ENCODE measurements at places on chromosomes 7 and 10. TPM values are rescaled to one million over a fixed set of nuclear protein-coding genes. Genes with fewer than 3 reads are reported as not detected.

The AASS gene
- 50.4 TPM for total RNA-seq

The ABHD11 gene
- 13.9 TPM for total RNA-seq

The PDLIM1 gene
- 5.7 TPM for total RNA-seq

The MKX gene
- total RNA-seq, result 2.2 TPM

The NCOA4 gene
- total RNA-seq, result 46.8 TPM

The FXYD4 gene
- total RNA-seq, result not detected

The H2BK1 gene
- total RNA-seq, result not detected

The PPP1R9A gene
- total RNA-seq, result 21.8 TPM

The ASB15 gene
- not detected for total RNA-seq

The MYO1G gene
- 0.30 TPM for total RNA-seq

- no peak overlapping the region for H3K4me3 ChIP-seq
- no peak for DNase-seq
Observed at GRCh38 chr7:146937836-146938235, 821.2 kb downstream of the CNTNAP2 start.

DNA sequence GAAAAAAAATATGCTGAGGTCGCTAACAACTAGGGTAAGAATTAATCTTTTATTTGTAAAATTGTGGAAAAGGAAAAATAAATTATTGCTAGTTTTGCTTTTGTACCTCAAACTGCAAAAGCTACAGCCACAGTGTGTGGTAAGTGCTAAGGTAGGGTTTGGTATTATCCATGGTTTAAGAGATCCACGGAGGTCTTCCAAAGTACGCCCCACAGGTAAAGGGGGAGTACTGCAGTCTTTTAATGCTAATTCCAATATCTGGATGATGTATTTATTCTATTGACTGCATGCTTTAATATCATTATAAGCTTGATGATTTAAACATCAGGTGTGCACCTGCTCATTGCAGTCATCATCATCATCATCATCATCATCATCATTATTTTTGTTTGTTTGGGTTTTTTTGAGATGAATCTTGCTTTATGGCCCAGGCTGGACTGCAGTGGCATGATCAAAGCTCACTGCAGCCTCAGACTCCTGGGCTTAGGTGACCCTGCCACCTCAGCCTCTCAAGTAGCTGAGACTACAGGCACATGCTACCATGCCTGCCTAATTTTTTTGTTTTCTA is 38.4 kb upstream of the BMS1 start:
- no peak for DNase-seq
- no peaks in the 10 kb centered on the region for H3K36me3 ChIP-seq
- H3K4me3 ChIP-seq, result no peak overlapping the region
- no peaks in the 10 kb centered on the region for H3K4me1 ChIP-seq

DNA sequence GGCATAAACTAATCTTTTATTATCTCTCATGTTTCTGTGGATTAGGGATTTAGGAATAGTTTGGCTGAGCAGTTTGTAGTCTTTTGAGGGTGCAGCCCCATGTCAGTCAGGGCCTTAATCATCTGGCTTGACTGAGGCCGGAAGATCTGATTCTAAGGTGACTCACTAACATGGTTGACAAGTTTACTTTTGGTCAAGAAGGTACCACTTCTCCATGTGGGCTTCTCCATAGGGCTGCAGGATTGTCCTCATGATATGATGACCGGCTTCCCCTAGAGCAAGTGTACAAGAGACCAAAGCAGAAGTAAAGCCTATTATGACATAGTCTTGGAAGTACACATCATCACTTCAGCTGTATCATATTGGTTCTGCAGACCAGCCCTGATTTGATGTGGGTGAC is 45.9 kb upstream of the OIT3 start:
- H3K4me1 ChIP-seq, result no peaks in the 10 kb centered on the region
- peaks cover 14% of the 10 kb centered on the region for H3K36me3 ChIP-seq
- H3K27ac ChIP-seq, result no peak overlapping the region
- DNase-seq, result no peak

- no peaks in the 10 kb centered on the region for H3K27me3 ChIP-seq
- no peak overlapping the region for H3K4me3 ChIP-seq
- H3K4me1 ChIP-seq, result no peaks in the 10 kb centered on the region
- no peak overlapping the region for H3K27ac ChIP-seq
Observed at GRCh38 chr10:117946525-117947070, 100.1 kb downstream of the RAB11FIP2 start.

GRCh38 chr10:49568235-49568634 is 29.3 kb upstream of the ERCC6 start:
- no peak overlapping the region for H3K27ac ChIP-seq
- no peaks in the 10 kb centered on the region for H3K36me3 ChIP-seq
- H3K27me3 ChIP-seq, result no peaks in the 10 kb centered on the region
- no peak for DNase-seq
- no peaks in the 10 kb centered on the region for H3K4me1 ChIP-seq
- H3K4me3 ChIP-seq, result no peak overlapping the region

GRCh38 chr10:121131426-121132265 is 280.5 kb downstream of the WDR11 start:
- no peaks in the 10 kb centered on the region for H3K36me3 ChIP-seq
- no peak overlapping the region for H3K4me3 ChIP-seq
- peaks cover 4% of the 10 kb centered on the region for H3K4me1 ChIP-seq
- no peak overlapping the region for H3K27ac ChIP-seq
- H3K27me3 ChIP-seq, result no peaks in the 10 kb centered on the region

DNA sequence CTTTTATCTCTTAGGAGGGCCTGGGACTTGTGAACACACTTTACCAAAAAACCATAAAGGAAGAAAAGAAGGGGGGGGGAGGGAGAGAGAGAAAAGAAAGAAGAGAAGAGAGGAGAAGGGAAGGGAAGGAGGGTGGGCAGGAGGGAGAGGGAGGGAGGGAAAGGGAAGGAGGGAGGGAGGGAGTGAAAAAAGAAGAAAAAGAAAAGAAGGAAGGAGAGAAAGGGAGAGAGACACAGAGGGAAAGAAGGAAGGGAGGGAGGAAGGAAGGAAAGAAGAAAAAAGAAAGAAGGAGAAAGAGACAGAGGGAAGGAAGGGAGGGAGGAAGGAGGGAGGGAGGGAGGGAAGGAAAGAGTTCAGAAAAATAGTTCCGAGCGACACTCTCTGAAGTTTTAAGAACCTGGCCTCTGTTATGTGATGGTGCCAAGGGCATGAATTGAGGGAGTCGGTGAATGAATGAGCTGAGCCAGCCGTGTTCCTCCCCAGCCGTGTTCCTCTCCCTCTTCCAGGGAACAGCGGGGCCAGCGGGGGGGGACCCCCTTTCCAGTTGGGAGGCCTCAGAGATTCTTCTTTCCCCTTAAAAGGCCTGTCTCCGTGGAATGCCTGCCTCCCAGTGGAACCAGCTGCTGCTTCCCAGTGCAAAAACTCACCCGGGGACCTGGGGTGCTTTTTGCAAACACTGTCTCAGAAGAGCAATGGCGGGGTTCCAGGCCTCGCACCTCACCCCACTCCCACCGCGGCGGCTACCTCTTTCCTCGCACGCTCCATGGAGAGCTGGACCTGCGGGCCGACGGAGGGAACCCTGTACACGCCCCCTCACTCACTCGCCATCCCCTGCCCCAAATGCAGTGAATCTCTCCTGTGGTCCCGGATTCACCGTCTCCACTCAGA is 84.1 kb downstream of the FOXL3 start:
- H3K36me3 ChIP-seq, result no peaks in the 10 kb centered on the region
- no peaks in the 10 kb centered on the region for H3K4me1 ChIP-seq
- H3K27ac ChIP-seq, result no peak overlapping the region

DNA sequence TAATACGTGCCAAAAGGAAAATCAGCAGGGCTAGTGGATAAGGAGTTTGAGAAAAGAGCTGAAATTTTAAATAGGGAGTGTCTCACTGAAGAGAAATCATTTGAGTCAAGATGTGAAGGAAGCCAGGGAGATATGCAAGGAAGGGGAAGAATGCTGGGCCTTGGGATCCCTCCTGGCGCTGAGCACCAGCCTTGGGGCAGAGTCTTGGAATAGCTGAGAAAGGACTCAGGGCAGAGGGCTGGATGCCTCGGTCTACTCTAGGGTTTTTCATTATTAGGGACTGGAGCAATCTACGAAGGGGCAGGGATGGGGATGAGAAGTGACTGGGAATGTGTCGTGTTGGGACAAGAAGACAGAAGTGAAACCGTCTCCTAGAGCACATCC is 484 bp downstream of the ZWINT start:
- no peaks in the 10 kb centered on the region for H3K4me1 ChIP-seq
- peaks cover 28% of the 10 kb centered on the region for H3K36me3 ChIP-seq
- no peaks in the 10 kb centered on the region for H3K27me3 ChIP-seq
- peak overlapping the region; percentile 68 for H3K4me3 ChIP-seq

DNA sequence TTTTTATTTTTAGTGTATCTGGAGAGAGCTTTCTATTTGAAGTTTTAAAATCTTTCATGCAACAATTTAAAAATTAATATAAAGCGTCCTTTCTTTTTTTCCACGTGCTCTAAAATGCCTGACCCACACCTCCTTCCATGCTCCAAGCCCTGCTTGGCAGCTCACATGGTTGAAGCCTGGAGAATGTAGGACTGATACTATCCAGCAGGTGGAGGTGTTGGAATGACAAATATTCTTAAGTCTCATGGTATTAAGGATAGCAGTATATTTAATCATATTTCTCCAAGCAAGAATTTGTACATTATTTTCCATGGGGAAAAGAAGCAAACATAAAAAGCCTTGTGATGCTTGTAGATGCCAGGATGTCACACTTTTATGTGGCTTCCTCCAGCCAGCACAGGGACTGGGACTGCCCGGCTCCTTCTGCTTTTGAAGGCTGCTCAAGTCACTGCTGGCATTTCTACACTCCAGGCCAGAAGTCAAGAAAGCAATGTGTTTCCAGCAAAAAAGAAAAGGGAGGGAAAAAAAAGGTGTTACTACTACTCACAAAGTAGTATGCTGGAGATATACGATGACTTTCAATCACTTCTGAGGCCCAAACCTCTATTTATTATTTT is 49.7 kb downstream of the BZW2 start:
- H3K4me1 ChIP-seq, result no peaks in the 10 kb centered on the region
- H3K36me3 ChIP-seq, result peaks cover 85% of the 10 kb centered on the region
- H3K4me3 ChIP-seq, result no peak overlapping the region
- H3K27me3 ChIP-seq, result no peaks in the 10 kb centered on the region

- no peak overlapping the region for H3K27ac ChIP-seq
- H3K36me3 ChIP-seq, result no peaks in the 10 kb centered on the region
- H3K4me1 ChIP-seq, result no peaks in the 10 kb centered on the region
Observed at GRCh38 chr7:129969881-129970446, 17.2 kb upstream of the UBE2H start.

- DNase-seq, result no peak
- H3K36me3 ChIP-seq, result no peaks in the 10 kb centered on the region
- no peaks in the 10 kb centered on the region for H3K4me1 ChIP-seq
- H3K27me3 ChIP-seq, result no peaks in the 10 kb centered on the region
- H3K4me3 ChIP-seq, result no peak overlapping the region
Observed at GRCh38 chr7:101550641-101551541, 78.2 kb downstream of the MYL10 start.

- peak; percentile 95 for DNase-seq
- no peaks in the 10 kb centered on the region for H3K27me3 ChIP-seq
- H3K4me1 ChIP-seq, result peaks cover 18% of the 10 kb centered on the region
- peak overlapping the region; percentile 86 for H3K27ac ChIP-seq
- peaks cover 14% of the 10 kb centered on the region for H3K36me3 ChIP-seq
- peak overlapping the region; percentile 42 for H3K4me3 ChIP-seq
Observed at GRCh38 chr7:114944745-114945625, 23.1 kb downstream of the MDFIC start.

GRCh38 chr10:119654540-119654939 is 3.4 kb downstream of the BAG3 start:
- DNase-seq, result no peak
- H3K4me3 ChIP-seq, result no peak overlapping the region
- no peaks in the 10 kb centered on the region for H3K27me3 ChIP-seq
- no peak overlapping the region for H3K27ac ChIP-seq
- peaks cover 3% of the 10 kb centered on the region for H3K36me3 ChIP-seq
- H3K4me1 ChIP-seq, result peaks cover 8% of the 10 kb centered on the region

- DNase-seq, result no peak
- no peaks in the 10 kb centered on the region for H3K27me3 ChIP-seq
- H3K27ac ChIP-seq, result no peak overlapping the region
- no peaks in the 10 kb centered on the region for H3K36me3 ChIP-seq
Observed at GRCh38 chr7:81190997-81191768, 272.3 kb upstream of the SEMA3C start.

- DNase-seq, result no peak
- peaks cover 44% of the 10 kb centered on the region for H3K4me1 ChIP-seq
- H3K4me3 ChIP-seq, result no peak overlapping the region
- no peaks in the 10 kb centered on the region for H3K27me3 ChIP-seq
- H3K27ac ChIP-seq, result no peak overlapping the region
- H3K36me3 ChIP-seq, result no peaks in the 10 kb centered on the region
Observed at GRCh38 chr10:24463611-24464426, 254.9 kb downstream of the KIAA1217 start.

DNA sequence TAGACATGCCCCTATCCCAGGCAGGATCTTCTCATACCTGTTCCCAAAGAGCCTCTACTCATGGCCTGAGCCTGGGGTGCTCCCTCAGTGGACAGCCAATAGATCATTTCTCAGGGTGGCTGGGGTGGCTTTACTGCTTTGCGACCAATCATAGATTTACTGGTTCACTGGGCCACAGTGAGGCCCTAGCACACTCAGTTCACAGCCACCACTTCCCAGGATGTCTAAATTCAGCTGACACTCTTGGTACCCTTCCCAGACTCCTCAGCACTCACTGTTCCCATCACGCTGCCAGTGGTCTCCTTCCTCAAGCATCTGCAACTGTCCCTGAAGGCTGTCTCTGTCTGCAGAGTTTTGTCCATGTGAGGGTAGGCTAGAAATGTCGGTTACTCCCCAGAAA is 50.6 kb downstream of the ARHGAP22 start:
- no peaks in the 10 kb centered on the region for H3K4me1 ChIP-seq
- no peak for DNase-seq
- no peaks in the 10 kb centered on the region for H3K27me3 ChIP-seq

DNA sequence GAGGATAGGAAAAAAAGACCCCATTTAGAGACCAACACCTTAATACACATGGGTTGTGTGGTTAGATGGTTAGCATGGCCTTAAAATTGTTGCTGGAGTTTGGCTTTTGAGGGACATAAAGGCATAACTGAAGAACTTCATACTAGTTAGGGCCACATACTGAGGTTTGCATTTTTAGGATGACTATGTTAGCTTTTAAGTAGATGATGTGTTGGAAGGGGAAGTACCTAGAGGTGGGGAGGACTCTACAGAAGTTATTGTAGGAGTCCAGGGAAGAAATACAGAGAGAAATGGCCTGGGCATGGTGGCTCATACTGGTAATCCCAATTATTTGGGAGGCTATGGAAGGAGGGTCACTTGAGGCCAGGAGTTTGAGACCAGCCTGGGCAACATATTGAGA is 40.5 kb downstream of the ENTPD1 start:
- no peak for DNase-seq
- H3K4me3 ChIP-seq, result no peak overlapping the region
- no peak overlapping the region for H3K27ac ChIP-seq

DNA sequence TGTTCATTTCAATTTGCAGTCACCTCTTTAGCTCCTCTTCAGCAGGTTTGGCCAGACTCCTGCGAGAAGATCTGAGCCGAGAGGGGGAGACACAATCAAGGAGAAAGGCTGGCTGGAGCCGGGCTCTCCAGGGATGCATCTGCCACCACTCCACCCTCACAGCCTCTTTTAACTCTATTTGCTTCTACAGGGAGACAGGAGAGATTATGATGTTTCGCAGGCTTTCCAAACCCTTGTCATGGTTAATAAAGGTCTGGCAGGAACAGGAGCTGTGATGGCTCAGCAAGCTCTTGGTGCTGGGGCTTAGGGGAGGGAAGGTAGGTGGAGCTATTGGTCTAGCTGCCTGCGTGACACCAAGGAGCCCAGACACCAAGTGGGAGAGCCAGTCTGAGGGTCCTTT is 448.1 kb upstream of the PODXL start:
- H3K36me3 ChIP-seq, result no peaks in the 10 kb centered on the region
- H3K4me3 ChIP-seq, result no peak overlapping the region
- no peak overlapping the region for H3K27ac ChIP-seq
- H3K4me1 ChIP-seq, result peaks cover 2% of the 10 kb centered on the region

- no peaks in the 10 kb centered on the region for H3K4me1 ChIP-seq
- H3K4me3 ChIP-seq, result no peak overlapping the region
- DNase-seq, result no peak
- no peaks in the 10 kb centered on the region for H3K27me3 ChIP-seq
Observed at GRCh38 chr10:123165445-123166072, 11.4 kb downstream of the BUB3 start.
